ENCODE measurements at places on chromosomes 11 and 22.

DNA sequence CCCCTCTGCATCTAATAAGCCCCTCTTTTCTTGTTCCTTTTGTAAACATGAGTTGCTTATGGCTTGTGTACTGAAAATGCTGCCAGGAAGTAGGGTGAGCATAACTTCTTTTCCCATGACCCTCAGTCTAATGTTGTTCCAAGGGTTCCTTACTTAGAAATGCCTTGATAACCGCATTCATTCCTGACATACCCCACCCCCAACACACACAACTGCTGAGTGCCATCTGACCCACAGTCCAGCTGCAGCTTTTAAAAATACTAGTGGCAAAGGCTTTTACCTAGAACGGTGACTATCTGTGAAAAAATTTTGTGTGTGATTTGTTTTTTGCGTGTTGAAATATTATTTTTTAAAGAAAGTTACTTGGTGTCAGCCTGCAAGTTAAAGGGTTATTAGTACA lies 52.6 kb downstream of the ARHGAP42 start:
- DNase-seq: no peak

- DNase-seq: no peak
These were observed 87.8 kb upstream of the CARD18 start for GRCh38 chr11:105227363-105227762.

GRCh38 chr11:67466367-67466766 lies 2.7 kb downstream of the TMEM134 start:
- no peak for DNase-seq

DNA sequence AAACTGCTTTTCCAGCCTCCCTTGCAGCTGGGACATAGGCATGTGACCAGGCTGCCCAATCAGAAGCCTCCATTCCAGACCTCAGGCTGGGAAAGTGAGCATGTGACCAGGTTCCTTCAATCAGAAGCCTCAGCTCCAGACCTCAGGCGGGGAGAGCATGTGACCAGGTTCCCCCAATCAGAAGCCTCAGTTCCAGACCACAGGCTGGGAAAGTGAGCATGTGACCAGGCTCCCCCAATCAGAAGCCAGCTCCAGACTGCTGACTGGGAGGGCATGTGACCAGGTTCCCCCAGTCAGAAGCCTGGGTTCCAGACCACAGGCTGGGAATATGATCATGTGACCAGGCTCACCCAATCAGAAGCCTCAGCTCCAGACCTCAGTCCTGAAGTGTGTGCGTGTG lies 11.7 kb upstream of the IL2RB start:
- DNase-seq: no peak

- no peak for DNase-seq
These were observed 743.4 kb downstream of the NELL1 start for GRCh38 chr11:21412652-21413383.

DNA sequence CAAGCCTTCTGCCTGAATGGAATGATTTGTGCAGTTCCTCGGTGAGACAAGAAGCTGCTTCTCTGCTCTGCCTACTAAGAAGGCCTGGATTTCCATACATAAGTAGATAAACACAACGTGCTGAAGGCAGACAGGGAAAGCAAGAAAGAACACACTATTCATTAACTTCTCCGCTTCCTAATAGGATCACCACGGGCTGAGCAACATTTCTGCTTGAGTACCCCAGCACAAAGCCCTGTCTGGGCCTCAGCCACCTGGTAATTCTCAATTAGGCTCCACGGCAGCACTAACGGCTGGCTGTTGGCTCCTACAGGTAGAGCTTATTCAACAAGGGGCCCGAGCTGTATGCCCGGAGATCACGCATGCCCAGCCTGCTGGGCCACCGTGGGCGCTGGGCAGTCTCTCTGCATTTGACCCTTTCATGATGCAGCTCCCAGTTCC lies 1156.6 kb downstream of the TBC1D22A start:
- no peak for DNase-seq

GRCh38 chr11:2459016-2459725 lies 14.4 kb downstream of the KCNQ1 start:
- peak; percentile 60 for DNase-seq

GRCh38 chr11:134238956-134239355 lies 14.2 kb downstream of the THYN1 start:
- DNase-seq: no peak

DNA sequence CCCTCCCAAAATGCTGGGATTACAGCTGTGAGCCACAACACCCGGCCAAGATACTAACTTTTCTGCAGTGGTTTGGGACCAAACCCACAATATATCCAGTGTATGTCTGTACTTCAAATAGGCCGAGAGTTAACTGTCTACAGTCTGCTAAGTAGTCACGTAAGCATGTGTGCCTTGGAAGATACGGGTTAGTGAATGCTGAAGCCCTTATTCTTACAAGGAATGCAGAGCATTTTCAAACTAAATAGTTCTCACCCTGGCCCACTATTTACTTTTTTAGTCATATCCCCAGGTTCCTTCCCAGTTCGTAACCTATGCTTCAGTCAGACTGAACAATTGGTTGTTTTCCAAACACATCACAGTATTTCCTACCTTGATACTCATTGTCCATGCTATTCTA lies 176.0 kb downstream of the WNT11 start:
- DNase-seq: no peak

DNA sequence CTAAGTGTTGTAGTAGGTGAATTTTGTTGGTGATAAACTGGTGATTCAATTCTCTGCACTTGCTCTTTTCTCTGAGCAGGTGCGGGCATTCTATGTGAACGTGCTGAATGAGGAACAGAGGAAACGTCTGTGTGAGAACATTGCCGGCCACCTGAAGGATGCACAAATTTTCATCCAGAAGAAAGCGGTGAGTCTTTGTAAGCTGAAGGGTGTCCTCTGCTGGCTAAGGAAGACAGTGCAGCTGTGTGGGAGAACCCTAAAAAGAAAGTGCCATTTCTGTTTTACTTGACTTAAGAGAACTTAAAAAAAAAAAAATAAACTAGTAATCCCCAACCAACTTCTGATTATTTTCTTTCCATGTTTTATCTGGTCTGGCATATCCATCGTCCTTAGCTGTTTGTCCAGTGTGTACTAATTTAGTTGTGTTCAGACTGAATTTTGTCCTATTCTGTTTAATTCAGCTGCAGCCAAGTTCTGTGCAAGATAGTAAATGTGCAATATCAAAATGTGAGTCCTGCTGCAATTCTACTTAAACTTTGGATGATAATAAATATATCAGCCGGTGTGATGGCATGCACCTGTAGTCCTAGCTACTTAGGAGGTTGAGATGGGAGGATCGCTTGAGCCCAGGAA lies 29.6 kb downstream of the CAT start:
- no peak for DNase-seq

DNA sequence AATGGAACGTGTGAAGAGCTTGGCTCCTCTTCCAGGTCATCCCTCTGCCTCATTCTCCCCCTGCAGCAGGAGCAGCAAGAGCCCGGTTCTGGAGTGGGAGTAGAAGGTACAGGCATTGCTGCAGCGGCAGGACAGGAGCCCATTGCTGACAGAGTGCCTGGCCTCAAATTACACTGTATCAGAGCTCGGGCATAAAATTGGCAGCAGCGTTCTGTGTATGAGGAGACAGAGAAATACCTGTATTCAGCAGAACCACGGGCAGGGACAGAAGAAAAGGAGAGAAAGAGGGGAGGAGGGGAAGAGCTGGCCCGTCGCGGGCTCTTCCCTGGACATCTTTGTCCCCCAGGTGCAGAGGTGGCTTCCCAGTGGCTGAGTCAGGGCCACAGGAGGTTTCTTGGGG lies 2.6 kb upstream of the NCF4 start:
- no peak for DNase-seq

DNA sequence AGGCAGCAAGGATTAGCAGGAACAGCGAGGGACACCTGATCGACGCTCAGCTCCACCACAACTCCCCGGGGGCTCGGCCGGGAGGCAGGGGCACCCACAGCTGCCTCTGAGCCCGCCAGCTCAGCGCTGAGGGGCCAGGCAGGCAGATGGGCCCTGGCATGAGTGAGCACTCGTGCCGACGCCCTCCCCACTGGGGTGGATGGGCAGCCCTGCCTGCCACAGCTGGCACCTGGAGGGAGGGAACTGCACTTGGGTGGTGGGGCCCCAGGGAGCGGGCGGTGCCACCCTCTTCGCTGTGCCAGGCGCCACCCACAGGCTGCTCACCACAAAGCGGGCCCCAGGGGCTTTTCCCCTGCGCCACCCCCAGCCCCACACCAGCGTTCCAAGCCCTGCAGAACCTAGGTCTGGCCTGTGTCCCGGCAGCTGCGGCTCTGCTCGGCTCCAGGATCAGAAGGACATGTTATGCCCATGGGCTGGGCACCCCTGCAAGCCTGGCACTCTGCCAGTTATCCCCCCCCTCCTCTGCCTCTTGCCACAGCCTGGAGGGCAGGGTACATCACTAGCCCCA lies 28.8 kb downstream of the WNT7B start:
- no peak for DNase-seq

GRCh38 chr11:100004541-100004940 lies 682.5 kb upstream of the ARHGAP42 start:
- no peak for DNase-seq

DNA sequence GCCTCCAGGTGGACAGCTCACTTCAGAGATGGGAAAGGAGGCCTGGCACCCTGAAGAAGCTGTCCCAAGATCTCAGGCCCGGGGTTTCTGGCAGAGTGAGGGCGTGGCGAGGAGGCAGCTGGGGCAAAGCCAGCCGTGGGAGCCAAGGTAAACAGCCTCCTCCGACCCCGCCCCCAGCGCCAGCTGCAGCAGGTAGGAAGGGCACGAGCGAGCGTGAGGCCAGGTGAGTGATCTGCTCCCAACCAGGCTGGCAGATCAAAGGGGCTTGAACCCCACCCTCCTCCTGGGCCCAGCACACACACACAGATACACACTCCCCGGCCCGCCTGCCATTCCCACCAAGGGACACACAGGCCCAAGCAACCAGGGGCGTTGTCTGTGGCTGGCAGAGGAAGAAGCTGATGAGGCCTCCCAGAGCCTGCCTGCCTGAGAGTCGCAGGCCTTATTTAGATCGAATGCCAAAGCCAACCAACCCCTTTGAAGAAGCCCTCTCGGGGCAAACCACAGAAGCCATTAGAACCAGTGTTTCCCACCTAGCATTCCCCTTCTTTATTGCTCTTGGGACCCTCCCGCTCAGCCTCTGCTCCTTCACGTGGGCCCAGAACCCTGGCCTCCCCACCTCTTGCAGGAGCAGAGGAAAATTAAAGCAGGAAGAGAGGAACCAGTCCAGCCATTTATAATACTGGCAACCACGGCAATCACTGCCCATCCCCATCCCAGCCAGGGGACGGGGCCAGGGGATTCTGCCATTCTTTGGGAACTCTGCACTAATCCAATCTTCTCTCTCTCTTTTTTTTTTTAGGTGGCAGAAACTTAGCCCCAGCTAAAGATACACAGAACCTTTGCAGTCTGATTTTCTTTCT lies 5.0 kb downstream of the PDGFB start:
- peak; percentile 84 for DNase-seq

- DNase-seq: no peak
These were observed 390.6 kb downstream of the AASDHPPT start for GRCh38 chr11:106468086-106468485.

DNA sequence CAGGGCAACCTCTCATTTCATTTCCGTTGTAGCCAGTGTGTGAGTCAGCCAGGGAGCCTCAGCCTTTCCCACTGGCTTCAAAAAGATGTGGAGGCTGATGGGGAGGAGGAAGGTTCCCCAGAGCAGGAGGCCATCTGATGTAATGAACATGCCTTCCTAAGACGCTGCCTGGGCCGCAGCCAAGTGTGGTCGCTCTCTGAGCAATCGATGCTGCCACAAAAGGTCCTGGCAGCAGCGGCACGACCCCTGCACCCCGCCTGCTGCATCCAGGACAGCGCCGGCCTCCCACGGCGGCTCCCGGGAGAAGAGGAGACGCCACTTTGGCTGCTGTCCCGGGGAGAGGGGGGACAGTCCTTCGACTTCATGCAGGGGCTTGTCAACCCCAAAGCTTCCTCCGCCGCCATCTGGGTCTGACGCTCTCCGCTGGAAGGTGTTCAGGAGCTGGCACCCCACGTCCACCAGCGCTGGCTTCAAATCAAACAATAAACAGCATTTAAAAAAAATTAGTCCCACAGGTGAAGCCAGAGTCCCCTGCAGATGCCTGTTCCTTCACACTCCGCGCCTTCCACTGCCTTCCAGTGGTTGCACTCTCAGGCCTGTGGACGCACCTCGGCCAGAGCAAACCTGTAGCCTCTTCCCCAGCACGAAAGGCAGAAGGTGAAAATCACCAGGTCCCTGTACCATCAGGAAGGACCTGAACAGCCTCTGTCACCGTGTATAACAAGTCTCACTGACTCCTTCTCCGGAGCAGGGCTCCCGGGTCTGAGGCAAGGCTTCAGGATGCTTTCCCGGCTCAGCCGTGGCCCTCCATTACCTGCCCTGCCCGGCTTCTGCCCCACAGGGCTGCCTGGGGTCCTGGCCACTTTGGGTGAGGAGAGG lies 930.7 kb downstream of the BRD1 start:
- peak; percentile 74 for DNase-seq

DNA sequence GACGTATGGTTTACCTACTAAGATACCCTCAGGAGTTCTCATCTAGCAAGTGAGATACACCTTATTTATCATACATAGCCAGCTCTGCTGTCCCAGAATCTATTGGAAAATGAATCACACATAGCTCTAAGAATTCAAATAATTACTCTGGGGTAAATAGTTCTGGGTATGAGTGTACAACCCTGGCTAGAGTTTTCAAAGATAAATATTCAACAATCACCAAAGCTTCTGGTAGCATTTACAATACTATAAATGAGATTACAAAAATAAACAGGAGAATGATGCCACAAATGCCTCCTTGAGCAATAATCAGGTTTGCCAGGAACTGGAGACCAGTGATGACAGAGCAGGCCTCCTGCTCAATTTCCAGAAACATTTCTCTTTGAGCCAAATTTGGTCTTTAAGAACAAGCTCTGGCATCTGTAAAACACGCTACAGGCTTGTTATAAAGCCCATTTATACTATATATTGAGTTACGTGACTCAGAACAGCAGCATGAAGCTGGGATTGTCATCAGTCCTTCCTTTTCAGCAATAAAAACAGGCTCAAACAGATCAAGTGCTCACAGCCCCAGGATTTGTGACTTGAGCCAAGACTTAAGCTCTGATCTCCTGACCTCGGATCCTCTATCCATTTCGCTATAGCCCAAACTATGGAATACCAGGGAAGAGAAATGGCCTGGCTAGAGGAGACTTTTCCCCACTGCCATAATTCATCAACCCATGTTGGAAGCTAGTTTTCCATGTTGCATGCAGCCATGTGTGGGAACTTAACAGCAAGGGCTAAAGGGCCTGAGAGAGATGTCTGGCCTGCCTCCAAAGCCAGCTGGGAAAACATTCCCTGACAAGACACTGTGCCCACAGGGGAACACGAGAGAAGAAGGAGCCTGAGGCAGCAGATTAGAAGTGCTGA lies 19.7 kb downstream of the RAB30 start:
- no peak for DNase-seq

DNA sequence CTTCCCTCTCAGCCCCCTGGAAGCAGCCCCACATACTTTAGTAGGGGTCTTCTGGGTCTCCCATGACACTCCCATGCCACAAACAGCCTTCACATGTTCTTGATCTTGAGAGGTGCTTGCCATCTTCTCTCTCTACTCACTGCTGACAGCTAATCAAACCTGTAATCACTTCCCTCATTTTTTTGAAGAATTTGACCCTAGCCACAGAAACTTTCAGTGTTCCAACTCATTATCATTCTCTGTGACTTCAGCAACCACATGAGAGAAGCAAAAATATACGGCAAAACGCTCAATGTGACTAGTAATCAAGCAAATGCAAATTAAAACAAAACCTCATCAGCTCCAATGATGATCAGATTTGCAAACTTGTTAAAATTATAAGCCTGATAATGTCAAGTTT lies 38.3 kb upstream of the POU2AF2 start:
- DNase-seq: no peak
